Activated T-cell treated with anti-CD3 and anti-CD28 coated beads, Interleukin-2, amount 50 U/mL, for 72 hours (primary cell): ENCODE measurements at places on chromosomes 2 and 18. TPM values are rescaled to one million over a fixed set of nuclear protein-coding genes. Genes with fewer than 3 reads are reported as not detected.
A peak's percentile ranks its signal among the peaks of the same experiment; 100 is the strongest.

SERPINB12 gene
- not detected for total RNA-seq

- no peak overlapping the region for H3K27ac ChIP-seq
- no peaks in the 10 kb centered on the region for H3K4me1 ChIP-seq
- no peaks in the 10 kb centered on the region for H3K36me3 ChIP-seq
- H3K27me3 ChIP-seq, result peaks cover 12% of the 10 kb centered on the region
These were observed 109.2 kb upstream of the SESTD1 start for GRCh38 chr2:179373816-179374215.

DNA sequence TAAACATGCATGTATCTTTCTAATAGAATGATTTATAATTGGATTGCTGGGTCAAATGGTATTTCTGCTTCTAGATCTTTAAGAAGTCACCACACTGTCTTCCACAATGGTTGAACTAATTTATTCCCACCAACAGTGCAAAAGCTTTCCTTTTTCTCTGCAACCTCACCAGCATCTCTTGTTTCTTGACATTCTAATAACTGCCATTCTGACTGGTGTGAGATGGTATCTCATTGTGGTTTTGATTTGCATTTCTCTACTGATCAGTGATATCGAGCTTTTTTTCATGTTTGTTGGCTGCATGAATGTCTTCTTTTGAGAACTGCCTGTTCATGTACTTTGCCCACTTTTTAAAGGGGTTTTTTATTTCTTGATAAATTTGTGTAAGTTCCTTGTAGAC lies 182.5 kb downstream of the ANKRD44 start:
- DNase-seq, result no peak
- peaks cover 68% of the 10 kb centered on the region for H3K4me1 ChIP-seq
- no peak overlapping the region for H3K4me3 ChIP-seq
- peaks cover 23% of the 10 kb centered on the region for H3K36me3 ChIP-seq

DNA sequence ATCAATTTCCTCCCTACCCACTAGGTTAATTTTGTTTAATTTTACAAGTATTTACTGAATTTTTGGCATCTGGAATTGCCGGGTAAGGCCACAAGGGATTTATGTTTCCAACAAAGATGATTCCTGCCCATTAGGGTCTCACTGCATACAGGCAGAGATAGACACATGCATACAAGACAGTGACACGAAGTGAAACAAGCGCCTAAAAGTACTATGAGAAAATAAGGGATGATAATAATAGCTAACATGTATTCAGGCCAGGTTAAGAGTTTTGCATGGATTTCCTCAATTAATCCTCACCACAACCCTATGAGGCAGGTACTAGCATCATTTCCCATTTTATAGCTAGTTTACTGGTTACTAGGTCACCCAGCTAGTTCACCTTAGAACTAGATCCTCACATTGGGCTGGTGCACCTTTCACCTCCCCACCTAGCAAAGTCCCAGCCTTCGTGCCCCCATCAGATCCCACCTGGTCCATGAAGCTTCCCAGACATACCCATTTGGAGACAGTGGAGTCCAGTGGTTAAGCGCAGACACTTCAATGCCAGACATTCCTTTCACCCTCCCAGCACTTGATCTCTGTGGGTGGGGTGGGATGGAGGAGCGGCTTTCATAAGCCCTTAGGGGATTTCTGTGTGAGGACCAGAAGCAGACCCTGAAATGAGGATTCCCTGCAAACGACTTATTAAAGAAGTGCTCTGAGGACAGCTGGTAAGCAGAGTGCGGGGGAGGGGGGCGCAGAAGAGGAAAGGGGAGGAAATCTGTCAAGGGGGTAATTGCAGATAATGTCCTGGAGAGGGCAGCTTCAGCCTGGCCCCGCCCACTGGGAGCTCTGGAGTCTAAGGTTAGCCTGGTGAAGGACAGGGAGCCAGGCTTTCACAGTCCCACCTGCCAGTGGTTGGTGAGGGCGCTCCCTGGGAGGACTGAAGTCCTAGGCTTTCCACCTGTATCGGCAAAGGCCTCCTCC lies 5.8 kb upstream of the DGUOK start:
- peak; percentile 54 for DNase-seq
- peaks cover 9% of the 10 kb centered on the region for H3K27me3 ChIP-seq
- no peak overlapping the region for H3K4me3 ChIP-seq
- no peak overlapping the region for H3K27ac ChIP-seq

DNA sequence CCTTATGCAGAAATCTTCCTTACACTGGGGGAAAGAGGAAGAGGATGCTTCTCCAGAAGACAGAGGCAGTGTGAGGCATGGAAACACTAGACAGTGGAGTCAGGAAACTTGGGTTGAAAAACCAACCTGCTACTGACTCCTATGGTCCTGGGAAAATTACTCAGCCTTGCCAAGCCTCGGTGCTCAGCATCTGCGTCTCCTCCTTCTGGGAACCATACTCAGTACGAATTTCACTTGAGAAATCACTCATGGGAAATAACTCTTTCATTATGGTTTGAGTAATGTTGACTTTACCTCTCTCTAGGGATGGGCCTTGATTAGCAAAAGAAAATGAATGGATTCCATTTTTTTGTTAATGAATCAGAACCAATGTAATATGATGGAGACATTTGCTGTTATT lies 96.5 kb downstream of the KCNE4 start:
- H3K4me1 ChIP-seq, result no peaks in the 10 kb centered on the region
- no peak for DNase-seq
- H3K27ac ChIP-seq, result no peak overlapping the region
- H3K27me3 ChIP-seq, result no peaks in the 10 kb centered on the region

- H3K4me3 ChIP-seq, result no peak overlapping the region
- H3K36me3 ChIP-seq, result peaks cover 4% of the 10 kb centered on the region
- no peak for DNase-seq
These were observed 37.7 kb downstream of the RPIA start for GRCh38 chr2:88729061-88729745.
